ENCODE measurements at places on chromosomes 2 and 18.
A peak's percentile ranks its signal among the peaks of the same experiment; 100 is the strongest.

DNA sequence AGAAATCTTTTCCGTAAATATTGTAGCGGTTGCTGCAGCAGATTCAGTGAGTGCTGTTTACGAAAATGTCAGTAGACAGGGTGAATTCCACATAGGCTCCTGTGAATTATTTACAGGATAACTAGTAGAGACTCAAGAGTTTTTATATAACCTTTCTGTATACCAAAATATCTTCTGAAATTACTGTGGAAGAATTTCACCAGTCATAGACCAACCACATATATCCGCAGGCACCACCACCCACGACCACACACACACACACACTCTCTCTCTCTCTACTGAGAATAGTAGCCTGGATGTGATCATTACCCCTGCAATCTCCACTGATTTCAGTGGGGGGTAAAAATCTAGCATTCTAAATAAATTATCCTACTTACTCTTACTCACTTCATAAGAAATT, 341.8 kb downstream of the RBM43 start:
- DNase-seq: no peak

DNA sequence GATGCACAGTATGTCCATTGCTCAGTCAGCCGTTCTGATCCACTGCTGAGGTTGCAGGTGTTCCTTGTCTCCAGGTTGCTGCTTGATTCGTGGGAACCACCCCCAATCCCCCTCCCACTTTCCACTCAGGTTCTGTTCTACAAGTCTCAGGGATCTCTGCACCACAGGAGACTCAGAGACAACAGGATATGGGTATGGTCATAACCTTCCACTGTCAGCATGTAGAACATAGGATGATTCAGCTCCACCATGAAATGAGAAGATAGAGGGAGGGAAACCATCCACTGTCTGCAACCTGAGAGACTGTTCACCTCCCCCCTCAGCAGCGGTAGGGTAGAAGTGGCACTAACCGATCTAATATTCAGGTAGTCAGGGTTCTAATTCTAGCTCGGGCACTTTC, 19.0 kb upstream of the KLF7 start:
- DNase-seq: no peak

DNA sequence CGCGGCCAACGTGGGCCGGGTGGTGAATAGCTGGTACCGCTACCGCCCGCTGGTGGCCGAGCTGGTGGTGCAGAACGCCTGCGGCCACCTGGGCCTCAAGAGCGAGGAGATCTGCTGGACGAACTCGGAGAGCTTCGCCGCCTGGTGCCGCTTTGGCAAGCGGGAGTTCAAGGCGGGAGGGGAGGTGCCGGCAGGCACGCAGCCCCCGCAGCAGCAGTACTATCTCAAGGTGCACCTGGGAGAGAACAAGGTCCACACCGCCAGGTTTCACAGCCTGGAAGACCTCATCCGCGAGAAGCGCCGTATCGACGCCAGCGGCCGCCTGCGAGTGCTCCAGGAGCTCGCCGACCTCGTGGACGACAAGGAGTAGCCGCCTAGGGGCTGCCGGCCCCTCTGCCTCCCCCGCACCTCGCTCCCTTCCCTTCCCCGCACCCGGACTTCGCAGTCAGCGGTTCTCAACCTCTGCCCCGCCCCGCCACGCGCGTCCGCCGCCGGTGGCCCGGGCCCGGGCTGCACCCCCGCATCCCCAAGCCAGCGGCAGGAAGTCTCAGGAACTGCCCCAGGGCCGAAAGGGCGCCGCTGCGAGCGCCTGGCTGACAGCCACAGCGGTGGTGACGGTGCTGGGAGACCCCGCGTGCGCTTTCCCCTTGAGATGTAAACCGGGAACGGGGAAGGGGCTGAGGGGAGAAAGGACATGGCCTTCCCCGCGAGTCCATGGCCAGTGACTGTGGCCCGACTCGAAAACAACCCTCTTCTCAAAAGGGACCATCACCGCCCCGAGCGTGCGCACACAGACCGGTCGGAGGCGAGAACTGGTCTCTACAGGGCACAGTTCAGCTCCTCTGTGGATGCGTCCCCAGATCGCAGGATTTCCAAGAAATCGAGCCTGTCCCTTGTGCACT, 2.2 kb downstream of the LRATD1 start:
- peak; percentile 60 for DNase-seq

DNA sequence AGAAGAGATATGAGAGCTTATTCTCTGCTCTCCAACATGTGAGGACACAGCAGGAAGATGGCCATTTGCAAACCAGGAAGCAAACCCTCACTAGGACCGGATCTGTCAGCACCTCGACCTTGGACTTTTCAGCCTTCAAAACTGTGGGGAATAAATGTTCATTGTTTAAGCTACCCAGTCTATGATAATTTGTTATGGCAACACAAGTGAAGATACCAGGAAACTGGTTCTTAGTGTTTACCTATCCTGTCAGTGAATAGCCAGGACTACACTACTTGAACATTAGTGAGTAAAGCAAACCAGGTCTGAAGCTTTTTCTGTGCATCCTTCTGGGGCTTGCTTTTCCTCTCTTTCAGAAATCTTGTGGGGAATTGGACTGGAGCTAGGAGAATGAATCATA, 44.4 kb upstream of the BARD1 start:
- no peak for DNase-seq

- DNase-seq: no peak
Observed at GRCh38 chr2:23412556-23413155, 27.7 kb downstream of the KLHL29 start.

DNA sequence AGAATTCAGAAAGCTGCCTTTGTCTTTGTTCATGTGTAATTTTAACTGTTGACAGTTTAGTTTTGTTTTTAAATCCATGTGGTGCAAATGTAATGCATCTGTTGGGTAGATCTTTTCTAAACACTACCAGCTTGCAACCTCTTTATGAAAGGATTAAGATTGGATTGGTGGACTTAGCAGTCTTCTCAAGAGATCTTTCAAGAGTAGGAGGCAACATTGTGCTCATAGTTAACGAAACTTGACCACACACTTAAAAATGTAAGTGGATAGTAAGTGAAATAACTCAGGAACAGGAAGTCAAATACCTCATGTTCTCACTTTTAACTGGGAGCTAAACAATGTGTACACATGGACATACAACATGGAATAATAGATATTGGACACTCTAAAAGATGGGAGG, 579.0 kb downstream of the RIT2 start:
- DNase-seq: no peak
